ENCODE measurements at places on chromosomes 5 and 9.

DNA sequence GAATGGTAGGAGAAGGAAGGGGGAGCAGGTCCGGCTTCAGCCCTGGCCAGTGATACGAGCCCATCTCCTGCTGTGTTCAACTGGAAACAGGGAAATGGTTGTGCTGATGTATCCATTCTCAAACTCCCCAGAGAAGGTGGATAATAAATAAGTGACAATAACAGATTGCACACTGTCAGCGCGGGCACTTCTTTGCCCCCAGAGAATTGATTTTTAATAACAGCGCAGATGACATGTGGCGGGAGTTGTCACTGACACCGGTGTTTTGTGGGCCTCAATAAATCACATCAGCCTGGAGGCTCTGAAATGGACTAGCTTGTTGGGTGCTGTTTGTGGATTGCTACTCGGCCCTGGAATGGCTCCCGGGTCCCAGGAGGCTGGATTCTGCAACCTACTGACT is 141.4 kb upstream of the PANK3 start:
- DNase-seq, result no peak

- no peak for DNase-seq
Observed at GRCh38 chr9:124559871-124560270, 52.7 kb upstream of the NR5A1 start.

- no peak for DNase-seq
Observed at GRCh38 chr9:123679330-123679987, 250.5 kb downstream of the DENND1A start.

GRCh38 chr5:337563-338130 is 16.1 kb downstream of the AHRR start:
- DNase-seq, result no peak

- DNase-seq, result no peak
Observed at GRCh38 chr9:89036891-89037290, 45.6 kb downstream of the S1PR3 start.

DNA sequence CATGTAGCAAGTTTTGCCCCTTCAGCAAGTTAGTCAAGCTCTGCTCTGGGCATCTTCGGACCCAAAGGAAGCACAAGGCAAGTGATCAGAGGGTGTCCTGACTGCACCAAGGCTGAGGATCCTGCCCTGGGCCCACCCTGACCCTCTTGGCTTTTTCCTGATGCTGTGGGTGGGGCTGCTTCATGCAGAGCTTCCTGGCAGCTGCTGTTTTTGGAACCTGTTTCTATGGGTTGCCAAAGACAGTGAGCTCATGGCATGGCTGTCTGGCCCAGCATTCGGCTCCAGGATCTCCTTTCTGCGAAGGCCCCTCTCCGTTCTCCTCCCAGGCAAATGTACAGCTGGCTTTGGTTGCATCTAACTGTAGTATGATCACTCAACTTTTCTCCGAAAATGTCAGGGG is 497.9 kb downstream of the ARHGEF28 start:
- no peak for DNase-seq

DNA sequence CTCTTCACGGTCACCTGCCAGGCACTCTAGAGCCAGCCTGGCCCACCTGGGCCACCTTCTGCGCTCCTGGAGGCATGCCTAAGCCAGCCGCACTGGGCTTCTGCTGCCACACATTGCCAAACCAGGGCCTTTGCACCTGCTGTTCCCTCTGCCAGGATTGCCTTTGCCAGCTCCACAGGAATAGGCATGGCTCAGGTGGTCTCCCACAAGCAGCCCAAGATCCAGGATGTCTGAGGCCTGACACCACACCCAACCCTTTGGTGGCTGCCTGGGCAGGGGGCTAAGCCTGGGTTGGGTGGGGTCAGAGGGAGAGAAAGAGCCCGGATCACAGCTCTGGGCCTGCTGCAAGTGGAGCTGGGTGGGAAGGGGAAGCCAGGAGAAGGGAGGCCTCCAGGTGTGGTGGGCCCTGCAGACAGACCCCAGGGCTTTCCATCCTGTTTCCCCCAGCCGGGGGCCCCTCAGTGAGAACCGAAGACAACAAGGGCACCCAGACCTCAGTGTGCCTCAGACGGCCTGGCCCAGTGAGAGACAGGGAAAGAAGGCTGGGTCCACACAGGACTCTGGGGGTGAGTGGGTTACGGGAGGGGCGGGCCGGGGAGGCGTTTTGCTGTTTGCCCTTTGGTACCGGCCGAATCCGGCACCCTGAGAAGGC is 672 bp upstream of the SUSD3 start:
- no peak for DNase-seq

DNA sequence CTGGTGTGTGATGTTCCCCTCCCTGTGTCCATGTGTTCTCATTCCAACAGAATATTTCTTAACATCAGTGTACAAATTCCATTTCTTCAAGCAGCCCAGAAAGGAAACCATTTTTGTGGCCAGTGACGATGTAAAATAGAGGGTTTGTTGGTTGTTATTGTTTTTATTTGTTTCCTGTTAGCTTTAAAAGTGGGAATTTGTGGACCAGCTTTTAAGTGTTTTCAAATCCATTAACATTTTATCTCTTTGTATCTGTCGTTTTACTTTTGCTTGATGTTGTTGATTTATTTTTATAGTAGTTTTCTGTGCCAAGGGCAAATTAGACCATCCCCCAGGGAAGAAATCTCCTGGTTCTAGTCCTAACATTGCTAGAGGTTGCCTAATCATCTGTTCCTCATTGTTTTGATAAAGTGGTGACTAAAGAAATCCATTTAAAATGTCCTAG is 100.0 kb downstream of the GDNF start:
- no peak for DNase-seq

GRCh38 chr5:127938746-127939145 is 144.8 kb upstream of the SLC12A2 start:
- DNase-seq, result no peak

GRCh38 chr5:24161559-24161958 is 483.2 kb downstream of the CDH10 start:
- DNase-seq, result no peak

DNA sequence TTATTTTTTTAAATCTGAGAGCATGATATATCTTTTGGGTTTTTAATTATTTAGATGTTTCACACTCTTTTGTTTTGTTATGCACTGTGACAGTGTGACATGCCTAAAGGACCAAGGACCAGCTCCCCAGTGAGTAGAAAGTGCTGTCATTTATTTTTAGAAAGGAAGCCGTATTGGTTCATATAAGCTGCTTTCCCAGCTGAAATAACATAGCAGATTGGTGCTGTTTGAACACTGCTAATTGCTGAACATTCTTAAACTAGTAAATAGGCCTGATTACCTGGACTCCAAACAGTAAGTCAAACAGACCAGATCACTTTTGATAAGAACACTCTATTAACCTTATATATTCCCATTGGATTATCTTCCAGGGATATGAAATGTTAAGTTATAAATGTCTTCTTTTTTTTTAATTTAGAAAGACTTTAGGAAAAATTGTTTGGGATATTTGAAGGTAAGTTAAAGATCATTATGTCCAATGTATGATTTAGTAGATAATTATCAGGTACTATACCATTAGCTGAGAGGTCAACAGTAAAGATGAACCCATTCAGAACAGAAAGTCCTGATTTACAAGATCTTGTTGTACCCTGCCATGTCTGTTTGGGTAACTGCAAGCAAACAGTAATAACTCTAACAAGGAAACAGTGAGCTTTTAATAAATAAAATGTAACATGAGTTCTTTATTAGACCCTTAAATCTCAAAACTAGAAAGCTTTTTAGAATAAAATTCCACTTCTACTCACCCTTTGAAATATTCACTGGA is 27.8 kb upstream of the ELL2 start:
- DNase-seq, result no peak

DNA sequence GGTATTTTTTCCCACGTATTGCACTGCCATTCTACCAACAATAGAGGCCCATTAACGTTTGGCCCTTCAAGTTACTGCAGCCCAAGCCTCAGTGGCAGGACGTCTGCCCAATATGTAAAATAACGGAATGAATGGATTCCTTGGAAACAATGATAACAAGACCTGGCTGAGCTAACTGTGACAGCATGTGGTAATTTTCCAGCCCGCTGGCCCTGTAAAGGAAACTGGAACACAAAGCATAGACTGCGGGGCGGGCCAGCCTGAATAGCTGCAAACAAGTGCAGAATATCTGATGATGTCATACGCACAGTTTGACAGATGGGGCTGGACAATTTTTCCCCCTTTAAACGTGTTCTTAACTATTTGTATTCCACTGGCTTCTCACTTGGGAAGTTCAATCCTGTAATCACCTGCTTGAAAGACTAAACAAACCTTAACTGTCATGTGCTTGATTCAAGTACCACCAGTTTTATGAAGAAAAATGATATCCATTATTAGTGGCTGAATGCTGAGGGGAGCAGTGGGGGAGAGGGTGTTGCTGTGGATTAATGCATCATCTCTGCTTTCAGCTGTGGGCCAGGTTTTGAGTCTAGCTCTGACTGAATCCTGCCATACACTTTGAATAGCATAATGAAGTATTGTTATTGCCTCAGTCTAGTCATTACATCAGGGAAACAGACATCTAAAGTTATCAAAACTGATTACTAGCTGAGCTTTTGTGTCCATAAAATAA is 323.9 kb downstream of the TMEM161B start:
- DNase-seq, result no peak

GRCh38 chr5:10600626-10601245 is 36.9 kb downstream of the ANKRD33B start:
- DNase-seq, result no peak

GRCh38 chr5:96893342-96893741 is 17.0 kb downstream of the ERAP2 start:
- DNase-seq, result no peak

DNA sequence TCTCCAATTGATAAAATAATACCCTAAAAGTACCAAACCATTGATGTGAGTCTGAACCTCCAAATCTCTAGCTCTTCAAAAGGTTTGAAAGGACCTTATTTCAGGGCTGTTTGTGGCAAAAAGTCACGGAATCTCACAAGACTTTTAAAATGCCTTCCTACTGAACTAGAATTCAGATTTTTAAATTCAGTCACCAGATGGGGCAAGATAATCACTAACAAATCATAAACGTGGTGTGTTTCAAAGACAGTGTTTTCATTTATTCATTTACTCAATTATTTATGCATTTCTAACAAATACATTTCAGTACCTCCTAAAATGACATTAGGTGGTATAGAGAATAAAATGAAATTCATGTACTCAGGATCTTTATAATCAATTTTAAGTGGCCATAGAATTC is 68.2 kb upstream of the SMC2 start:
- DNase-seq, result no peak

- no peak for DNase-seq
Observed at GRCh38 chr5:68028131-68028727, 187.3 kb upstream of the PIK3R1 start.

Data from activated CD4-positive, alpha-beta T cell treated with anti-CD3 and anti-CD28 coated beads for 1 hour (primary cell).